ENCODE measurements at places on chromosomes 11 and 22. TPM values are rescaled to one million over a fixed set of nuclear protein-coding genes. Genes with fewer than 3 reads are reported as not detected.
A peak's percentile ranks its signal among the peaks of the same experiment; 100 is the strongest.

The OR4D5 gene
- polyA plus RNA-seq = not detected

The CRYAB gene
- polyA plus RNA-seq = 58.6 TPM

DNA sequence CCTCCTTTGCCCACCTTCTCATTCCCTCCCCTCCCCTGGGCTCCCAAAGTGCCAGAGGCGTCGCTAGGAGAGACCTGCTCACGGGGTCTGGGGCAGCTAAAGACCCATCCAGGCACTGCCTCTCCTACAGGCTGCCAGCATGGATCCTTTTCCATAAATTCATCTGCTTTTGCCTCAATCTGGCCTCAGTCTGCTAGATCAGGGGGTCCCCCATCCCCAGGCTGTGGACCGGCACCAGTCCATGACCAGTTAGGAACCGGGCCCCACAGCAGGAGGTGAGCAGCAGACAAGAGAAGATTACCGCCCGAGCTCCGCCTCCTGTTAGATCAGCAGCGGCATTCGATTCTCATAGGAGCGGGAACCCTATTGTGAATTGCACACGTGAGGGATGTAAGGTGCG, 12.3 kb downstream of the LTO1 start:
- no peak for DNase-seq

GRCh38 chr11:94028436-94028835, 7.3 kb downstream of the HEPHL1 start:
- no peak for DNase-seq

GRCh38 chr11:60831143-60831500, 10.8 kb upstream of the CCDC86 start:
- DNase-seq = peak; percentile 40

DNA sequence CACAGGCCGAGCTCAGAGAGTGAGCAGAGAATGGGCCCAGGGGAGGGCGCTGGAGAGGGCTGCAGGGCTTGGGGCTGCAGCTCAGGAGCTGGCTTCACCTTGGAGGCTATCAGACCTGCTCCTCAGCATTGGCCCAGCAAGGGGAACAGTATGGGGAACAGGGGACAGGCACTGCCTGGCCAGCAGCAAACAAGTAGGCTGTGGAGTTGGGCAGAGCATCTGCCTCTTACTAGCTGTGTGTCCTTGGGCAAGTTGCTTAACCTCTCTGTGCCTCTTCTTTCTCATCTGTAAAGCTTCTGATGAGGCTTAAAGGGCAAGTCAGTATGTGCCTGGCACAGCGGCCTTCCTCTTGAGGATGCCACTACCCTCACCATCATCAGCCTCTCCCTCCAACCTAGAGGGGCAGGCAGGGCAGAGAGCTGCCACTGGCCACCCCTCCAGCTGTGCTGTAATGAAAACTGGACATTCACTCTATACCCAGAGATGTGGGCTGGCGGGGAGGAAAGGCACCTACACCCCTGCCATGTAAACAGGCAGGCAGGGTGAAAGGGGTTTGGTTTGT, 7.5 kb upstream of the CDKN1C start:
- DNase-seq = no peak
